Right renal pelvis (tissue), 4 donors: ENCODE measurements at places on chromosomes 6 and 20. TPM values are rescaled to one million over a fixed set of nuclear protein-coding genes. Genes with fewer than 3 reads are reported as not detected.

DNA sequence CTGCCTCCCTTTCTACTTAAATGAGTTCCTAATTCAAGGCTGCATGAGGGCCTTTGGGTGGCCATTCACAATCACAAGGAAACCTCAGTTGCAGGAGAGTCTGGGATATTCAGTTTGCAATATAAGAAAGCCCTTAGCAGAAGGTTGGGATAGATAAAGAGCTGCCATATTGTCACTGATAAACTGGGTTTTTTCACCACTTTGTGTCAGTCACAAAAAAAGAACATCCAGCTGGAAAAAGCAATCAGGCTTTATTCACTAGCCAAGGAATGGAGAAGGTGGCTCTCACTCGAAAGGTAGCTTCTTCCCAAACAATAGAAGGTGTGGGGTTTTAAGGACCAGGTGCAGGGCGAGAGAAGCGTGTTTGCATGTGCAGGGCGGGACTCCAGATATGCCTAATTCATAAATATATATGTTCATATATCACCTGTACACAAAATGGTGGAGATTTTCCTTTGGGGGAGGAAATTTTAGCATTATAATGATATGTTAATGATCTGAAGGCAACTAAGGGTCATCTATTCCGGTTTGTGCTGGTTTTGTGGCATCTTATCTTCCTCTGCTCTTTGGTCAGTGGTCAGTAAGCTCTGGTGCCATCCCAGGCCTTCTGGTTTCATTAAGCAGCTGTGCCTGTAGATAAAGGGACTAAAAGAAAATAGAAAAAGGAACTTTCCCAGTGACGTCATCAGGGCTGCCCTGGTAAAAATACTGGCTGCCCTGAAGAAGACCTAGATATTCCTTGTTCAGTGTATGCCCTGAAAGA lies 97.1 kb upstream of the IYD start:
- DNase-seq = no peak

DNA sequence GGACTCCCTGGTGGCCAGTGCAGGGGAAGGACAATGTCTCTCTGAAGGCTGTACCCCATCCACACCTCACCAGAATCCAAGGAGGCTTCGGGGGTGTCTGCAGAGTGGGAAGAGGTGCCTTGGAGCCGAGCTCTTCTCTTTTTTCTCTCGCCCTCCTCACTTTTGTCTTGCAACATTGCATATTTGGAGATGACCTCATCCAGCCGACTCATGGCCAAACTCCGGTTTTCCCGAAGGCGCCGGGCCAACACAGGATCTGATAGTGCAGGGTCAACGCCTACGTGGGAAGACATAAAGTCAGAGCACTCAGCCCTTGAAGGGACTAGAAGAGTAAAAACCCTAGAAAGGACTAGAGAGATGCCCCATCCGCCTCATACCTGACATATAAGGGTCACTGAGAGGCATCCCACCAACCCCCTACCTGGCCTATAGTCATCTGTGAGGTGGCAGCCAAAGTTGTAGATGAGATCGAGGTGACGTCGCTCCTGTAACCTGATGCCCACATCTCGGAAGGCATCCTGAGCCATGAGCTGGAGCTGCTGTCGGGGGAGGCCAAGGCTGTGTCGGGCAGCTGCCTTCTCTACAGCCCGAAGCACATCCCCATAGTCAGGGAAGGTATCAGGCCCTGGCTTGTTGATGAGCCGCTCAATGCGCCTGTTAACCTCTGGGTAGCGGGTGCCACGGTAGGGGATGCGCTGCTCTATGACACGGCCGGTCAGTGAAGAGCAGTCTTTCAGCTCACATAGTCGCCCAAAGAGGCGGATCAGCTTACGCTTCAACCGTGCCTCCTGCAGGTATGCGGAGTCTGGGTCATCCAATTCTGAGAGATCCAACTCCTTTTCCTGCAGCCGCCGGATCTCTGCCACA lies 3.0 kb upstream of the ZBTB22 start:
- no peak for DNase-seq

Gene SGK2
- polyA plus RNA-seq = 51.4 TPM

Gene ANKRD66
- polyA plus RNA-seq = not detected

Gene OPN5
- 1.1 TPM for polyA plus RNA-seq

Gene APMAP
- 109 TPM for polyA plus RNA-seq

DNA sequence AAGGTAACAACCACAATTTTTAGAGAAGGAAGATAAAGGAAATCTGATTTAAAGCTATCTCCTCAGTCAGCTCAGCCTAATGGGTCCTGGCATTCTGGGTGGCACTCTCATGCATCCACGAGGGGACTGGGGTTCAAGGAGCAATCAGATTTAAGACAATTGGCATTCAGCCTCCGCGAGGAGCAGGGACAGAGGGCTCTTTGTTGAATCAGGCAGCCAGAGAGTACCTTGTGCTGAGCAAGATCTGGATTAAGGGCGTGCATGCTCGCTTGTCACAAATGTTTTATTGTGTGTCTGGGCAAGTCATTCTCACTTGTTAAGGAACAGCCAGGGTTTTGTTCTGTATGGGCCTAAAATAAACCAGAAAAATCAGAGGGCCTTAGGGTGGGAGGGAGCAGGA lies 475.3 kb upstream of the NRSN1 start:
- no peak for DNase-seq

DNA sequence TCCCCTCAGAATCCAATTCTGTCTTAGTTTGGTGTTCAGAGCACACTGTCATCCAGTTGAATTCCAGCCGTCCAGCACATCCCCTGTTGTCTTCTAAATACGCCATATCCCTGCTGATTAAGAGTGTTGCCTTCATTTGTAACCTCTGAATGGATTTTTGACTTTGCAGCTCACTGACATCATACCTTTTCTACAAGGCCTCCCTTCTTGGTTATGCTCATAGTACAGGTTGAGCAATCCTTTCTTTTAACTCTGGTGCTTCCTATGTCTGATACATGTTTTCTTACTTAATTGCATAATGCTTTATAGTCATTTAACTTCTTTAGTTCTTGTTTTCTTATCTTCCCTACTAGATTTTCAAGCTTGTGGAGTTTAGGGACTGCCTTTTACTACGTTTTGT lies 36.4 kb downstream of the XRN2 start:
- DNase-seq = no peak

DNA sequence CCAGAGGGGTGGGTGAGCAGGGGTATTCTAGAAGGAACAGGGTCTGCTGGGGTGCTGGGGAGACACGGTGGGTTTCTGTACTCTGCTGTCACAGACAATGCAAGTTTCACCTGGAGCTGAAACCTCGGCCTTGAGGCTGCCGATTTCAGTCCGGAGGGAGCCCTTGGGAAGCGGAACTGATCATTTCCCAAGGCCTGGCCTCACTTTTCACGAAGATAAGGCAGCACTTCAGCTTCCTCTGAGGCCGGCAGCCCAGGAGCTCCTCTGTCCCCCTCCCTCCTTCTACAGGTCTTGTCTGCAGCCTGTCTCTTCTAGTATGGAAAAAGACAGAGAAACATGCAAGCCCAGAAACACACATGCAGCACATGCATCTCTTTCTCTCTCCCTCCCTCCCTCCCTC lies 242.1 kb downstream of the CDC5L start:
- DNase-seq = no peak

DNA sequence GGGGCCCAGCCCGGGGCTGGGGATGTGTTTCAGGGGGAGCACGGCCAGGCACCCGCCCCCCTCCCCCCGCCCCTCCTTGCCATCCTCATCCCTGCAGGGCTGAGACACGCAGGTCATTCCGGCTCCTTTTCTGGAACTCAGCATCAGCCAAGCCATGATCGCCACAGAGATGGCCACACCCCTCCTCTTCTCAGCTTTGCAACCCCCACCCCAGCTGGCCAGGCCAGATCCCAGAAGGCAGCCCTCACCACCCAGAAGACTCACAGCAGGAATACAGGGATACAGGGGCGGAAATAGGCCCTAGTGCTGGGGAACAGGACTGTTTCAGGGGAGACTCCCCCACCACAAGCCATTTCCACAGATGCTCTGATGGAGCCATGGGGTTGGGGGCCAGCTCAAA lies 33.5 kb downstream of the YTHDF1 start:
- DNase-seq = no peak

Gene SLC26A8
- 0.25 TPM for polyA plus RNA-seq

DNA sequence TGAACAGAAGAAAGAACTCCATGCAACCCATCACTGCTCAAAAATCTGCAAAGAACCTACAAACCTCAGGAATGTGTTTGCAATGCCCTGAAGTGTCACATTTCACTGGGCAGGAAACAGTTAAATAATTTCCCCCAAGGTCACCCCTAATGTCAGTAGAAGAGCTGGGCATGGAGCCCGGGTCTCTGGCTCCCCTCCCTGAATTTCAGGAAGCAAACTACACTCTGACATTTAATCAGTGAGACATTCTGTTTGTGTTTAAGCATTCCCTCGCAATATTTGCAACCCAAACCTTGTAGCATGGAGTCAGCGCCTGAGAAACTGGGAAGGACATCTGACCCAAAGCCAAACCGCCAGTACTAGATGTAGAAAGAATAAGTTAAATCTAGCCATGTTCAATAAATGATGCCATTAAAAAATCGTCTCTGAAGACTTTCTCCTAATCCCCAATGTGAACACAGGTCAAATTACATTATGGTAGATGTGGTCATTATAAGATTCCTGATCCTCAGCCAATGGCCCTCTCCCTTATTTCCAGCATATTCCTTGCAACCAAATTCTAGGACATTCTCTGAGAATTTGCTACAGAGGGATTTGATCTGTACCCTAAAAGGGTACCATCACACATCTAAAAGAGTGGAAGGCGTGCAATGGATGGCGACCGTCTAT lies 91.2 kb upstream of the ADTRP start:
- DNase-seq = no peak

Gene ENPP1
- 21.9 TPM for polyA plus RNA-seq

GRCh38 chr20:50170549-50171220 lies 17.2 kb upstream of the PEDS1 start:
- DNase-seq = no peak
